NCI-H748 treated with DMSO at 0.1 percent for 48 hours (cell line): ENCODE measurements at places on chromosomes 7 and 10.
A peak's percentile ranks its signal among the peaks of the same experiment; 100 is the strongest.

GRCh38 chr7:74051629-74052410 lies 23.8 kb downstream of the ELN start:
- DNase-seq, result no peak

DNA sequence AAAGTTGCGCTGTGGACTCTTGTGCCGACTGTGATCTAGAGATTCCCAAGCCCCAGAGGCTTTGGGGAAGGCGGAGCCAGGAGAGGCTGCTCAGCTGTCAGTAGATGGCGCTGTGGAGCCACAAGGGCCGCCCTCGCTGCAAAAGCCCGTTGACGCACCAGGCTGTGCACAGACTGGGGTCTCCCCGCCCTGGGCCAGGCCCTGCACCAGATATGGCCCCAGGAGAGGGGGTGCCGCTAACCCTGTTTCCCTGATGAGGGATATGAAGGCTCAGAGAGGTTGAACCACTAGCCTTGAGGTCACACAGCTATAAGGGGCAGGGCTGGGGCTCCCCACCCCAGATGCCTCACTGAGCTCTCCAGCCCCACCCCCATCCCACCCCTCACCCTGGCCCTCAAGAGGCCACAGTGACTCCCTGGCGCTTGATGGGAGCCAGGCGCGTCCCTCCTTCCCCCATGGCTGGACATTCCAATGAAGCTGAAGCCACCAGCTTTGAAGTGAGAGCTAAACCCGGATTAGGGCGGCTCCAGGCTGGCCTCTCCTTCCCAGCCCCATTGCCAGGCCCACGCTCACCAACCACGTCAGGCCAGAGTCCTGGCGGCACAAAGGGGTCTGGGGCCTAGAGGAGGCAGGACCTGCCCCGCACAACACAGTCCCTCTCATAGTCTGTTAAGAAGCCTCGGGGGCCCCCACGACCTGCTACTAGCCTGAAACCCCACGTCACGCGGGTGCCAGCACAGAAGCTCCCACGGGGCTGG lies 26.4 kb downstream of the MYL10 start:
- DNase-seq, result peak; percentile 47

DNA sequence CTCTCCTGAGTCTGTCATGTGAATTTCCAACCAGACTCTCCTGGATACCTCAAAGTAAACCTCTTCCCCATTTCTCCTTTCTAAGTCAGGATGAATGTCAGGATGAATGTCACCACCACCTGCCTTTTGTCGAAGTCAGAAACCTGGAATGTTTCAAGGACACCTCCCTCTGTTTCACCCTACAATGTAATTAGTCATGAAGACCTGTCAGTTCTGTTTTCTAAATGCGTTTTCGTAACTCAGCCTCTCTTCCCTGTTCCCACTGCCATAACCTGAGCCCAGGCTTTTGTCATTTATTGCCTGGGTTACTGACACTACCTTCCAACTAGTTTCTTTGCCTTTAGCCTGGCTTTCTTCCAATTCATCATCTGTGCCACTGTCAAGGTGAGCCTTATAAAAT lies 5.5 kb upstream of the STN1 start:
- DNase-seq, result no peak

- no peak for DNase-seq
Measured at GRCh38 chr10:47116445-47116844, 183.6 kb upstream of the GDF10 start.

- no peak for DNase-seq
Measured at GRCh38 chr7:149865437-149865836, 8.3 kb upstream of the ATP6V0E2 start.

GRCh38 chr7:120190109-120190508 lies 82.9 kb upstream of the KCND2 start:
- no peak for DNase-seq

- DNase-seq, result no peak
Measured at GRCh38 chr7:50508471-50508943, 56.7 kb downstream of the DDC start.

GRCh38 chr10:6514844-6515780 lies 65.0 kb downstream of the PRKCQ start:
- no peak for DNase-seq

GRCh38 chr7:46393142-46393541 lies 472.1 kb upstream of the IGFBP3 start:
- DNase-seq, result no peak

- DNase-seq, result no peak
Measured at GRCh38 chr10:97047083-97047736, 138.5 kb downstream of the SLIT1 start.

DNA sequence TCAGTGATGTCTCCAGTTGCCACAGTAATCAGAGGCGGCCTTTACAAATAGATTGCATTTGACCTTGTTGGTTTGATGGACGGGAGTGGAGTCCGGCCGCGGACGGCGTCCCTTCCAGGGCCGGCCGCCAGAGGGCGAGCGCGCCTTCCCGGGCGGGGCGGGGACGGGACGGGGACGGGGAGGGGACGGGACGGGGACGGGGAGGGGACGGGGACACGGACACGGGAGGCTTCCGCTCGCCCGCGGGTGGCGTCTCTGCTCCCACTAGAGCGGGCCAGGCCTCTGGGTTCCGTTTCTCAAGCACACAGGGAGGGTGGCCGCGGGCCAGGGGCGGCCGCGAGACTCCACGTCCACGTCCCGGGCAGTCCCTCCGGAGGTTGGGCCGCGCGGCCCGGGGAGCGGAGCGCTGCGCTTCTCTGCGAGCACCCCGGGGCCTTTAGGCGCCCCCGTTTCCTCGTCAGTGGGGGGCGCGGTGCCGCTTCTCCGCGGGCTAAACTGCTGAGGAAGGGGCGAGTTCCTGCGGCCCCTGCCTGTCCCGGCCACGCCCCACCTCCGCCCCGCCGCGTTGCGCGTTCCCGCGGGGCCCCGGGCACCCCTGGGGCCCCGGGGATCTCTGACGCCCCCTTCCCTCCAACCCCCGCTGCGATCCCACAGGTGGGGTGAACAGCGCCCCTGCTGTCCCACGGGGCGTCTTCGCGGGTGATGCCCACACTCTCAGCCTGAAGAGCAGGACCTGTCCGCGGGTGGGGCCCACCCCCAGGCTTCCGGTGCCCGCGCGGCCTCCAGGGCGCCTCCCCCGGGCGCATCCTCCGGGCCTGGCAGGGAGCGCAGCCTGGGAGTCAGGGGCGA lies 84.2 kb upstream of the MKI67 start:
- DNase-seq, result no peak

DNA sequence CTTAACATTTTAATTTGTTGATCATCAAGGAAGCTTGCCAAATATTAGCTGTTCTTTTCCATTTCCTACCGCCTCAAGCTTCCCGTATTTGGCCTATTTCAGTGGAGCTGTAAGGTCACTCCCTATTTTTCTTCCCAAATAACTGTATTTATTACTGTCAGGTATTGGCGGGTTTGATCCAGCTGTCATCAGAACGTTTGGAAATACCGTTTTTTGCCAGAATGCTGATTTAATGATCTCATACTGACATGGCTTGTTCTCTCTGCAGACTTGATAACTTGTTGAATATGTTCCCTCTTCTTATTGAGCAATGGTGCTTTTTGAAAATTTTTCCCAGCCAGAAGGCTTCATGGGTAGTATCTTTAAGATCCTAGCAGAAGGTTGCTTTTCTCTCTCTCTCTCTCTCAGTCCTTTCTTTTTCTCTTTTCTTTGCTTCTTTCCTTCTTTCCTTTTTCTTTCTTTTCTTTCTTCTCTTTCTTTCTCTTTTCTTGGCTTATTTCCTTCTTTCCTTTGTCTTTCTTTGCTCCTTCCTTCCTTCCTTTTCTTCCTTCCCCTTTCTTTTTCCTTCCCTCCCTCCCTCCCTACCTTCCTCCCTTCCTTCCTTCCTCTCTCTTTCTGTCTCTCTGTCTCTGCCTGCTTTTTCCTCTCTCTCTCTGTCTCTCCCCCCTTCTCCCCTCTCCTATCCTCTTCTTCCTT lies 42.1 kb downstream of the CUX1 start:
- DNase-seq, result no peak

DNA sequence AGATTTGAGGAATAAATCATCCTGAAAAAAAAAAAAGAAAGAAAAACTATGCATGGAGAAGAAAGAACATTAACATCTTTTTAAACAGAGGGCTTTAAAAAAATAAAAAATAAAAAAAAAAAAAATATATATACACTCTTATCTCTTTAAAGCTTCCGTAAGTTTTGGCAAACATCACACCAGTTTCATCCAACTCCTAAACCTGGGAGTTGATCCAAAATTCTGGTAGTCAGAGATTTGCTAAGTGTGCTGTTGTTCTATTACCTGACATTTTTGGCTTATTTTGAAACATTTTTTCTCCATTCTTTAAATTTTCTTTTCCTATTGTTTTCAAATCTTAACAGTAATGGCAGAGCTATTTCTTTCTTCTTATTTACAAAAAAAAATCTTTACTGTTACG lies 273.1 kb downstream of the AGMO start:
- no peak for DNase-seq

GRCh38 chr10:46028584-46029460 lies 1.6 kb downstream of the NCOA4 start:
- DNase-seq, result peak; percentile 20

DNA sequence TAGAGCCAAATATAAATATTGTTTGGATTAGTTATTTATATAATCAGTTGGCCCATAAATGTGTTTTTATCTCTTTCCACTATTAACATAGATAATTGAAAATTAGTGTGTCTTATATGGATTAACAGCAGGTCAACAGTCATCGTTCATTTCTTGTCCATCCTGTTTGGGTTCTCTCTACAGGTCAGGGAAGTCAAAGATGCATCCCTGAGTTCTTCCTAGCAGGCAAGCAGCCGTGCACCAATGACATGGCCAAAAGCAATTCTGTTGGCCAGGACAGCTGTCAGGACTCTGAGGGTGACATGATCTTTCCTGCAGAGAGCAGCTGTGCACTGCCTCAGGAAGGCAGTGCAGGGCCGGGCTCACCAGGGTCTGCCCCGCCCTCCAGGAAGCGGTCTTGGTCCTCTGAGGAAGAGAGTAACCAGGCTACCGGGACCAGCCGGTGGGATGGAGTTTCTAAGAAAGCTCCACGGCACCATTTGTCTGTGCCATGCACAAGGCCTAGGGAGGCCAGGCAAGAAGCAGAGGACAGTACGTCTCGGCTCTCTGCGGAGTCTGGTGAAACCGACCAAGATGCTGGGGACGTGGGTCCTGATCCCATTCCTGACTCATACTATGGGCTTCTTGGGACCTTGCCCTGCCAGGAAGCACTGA lies 15.9 kb downstream of the FBH1 start:
- DNase-seq, result no peak

DNA sequence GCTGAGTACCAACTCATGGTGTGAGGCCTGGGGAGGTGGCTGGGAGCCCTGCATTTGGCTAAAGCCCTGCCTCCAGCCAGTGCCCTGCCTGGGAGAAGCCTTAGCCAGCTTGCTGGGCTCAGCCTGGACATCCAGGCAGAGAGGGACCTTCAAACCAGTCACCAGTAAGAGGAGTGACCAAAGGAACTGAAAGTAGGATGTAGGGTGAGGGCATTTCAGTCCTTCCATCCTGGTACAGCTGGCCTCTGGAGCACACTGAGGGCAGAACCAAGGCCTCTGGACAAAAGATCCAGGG lies 124.8 kb downstream of the ADCY1 start:
- DNase-seq, result no peak

- DNase-seq, result no peak
Measured at GRCh38 chr7:29138588-29138987, 7.7 kb downstream of the CPVL start.

DNA sequence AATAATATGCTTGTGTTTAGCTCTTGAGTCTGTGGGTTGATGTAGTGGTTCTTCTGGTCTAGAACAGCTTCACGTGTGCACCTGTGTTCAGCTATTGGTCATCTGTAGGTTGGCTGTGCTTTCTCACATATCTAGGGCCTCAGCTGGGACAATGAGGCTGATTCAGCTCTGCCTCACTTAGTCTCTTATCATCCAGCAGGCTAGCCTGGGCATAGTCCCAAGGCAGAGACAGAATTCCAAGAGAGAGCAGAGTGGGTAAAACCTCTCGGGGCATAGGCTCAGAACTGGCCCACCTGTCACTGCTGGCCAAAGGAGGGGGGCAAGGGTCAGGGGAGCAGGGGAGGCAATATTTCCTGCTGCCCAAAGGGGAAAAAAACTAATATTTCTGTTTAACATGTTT lies 32.0 kb upstream of the MXI1 start:
- no peak for DNase-seq

- DNase-seq, result no peak
Measured at GRCh38 chr7:153509768-153510167, 542.4 kb upstream of the DPP6 start.

GRCh38 chr10:72261784-72262404 lies 11.8 kb upstream of the DDIT4 start:
- DNase-seq, result no peak

DNA sequence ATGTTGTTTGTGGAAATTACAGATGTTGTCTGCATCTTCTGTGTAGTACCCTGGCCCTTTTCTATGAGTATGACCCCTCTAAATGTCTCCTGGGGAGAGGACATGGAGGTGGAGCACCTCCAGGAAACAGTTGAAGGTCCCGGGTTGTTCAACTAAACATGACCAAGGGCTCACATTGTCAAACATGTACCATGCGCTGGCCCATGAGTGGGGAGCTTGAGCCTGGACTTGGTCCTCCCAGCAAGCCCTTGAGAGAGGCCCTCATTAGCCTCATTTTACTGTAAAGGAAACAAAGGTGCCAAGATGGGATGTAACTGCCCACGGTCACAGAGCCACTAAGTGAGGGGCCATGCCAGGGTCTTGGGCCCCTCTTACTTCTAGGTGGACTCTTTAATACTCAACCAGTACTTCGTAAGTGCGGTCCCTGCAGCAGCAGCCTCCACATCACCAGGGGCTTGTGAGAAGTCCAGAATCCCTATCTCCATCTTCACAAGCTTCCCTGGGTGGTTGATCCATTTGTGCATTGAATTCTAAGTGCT lies 31.2 kb downstream of the C10orf71 start:
- DNase-seq, result no peak

GRCh38 chr10:57692255-57692980 lies 575.3 kb downstream of the IPMK start:
- no peak for DNase-seq

DNA sequence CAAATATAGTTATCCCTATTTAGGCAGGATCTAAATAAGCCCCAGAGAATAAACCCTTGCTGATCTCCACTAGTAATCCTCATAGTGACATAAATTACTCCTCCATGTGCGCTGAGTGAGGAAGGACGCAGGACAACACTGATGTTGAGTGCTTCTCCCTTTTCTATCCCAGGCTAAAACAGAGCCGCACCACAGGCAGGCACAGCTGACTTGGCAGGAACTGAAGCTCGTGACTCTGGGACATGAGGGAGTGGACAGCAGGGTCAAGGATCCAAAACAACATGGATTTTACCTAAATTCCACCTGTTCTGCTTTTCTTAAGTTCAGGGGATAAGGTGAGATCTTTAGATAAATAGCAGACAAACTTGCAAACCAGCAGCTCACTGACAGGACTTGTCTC lies 46.0 kb downstream of the VOPP1 start:
- no peak for DNase-seq

GRCh38 chr7:153044981-153045380 lies 285.4 kb downstream of the ACTR3B start:
- DNase-seq, result no peak

- no peak for DNase-seq
Measured at GRCh38 chr10:8133146-8133545, 78.7 kb downstream of the GATA3 start.

- DNase-seq, result peak; percentile 80
Measured at GRCh38 chr7:12403287-12404181, at the start of gene VWDE. TSS of gene VWDE (minus strand) at chr7:12403865. CDS start at chr7:12403716, 149 bp downstream.

- DNase-seq, result no peak
Measured at GRCh38 chr7:48025624-48026023, 3.3 kb downstream of the SUN3 start.

- DNase-seq, result no peak
Measured at GRCh38 chr10:34121781-34122622, 693.1 kb downstream of the PARD3 start.

- DNase-seq, result no peak
Measured at GRCh38 chr7:43083106-43083505, 29.3 kb upstream of the HECW1 start.

GRCh38 chr10:130557181-130557845 lies 421.1 kb downstream of the GLRX3 start:
- no peak for DNase-seq
